Posterior cingulate gyrus (tissue), 11 donors: ENCODE measurements at places on chromosomes 12 and 14.

DNA sequence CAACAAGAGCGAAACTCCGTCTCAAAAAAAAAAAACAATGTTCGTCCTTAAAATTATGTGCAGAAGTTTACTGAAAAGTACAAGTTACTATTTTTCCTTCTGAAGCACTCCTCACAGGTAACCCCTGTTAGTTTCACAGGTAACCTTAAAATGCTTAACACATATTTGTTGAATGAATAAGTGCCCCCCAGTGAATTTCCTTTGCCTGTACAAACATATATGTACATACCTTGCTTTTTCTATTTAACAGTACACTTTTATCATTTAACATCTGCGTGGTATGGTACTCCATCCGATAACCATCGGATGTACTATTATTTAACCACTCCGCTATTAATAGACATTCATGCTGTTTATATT lies 1.4 kb upstream of the RAB35 start:
- DNase-seq: no peak

- DNase-seq: no peak
Observed at GRCh38 chr12:25500651-25501050, 52.4 kb downstream of the LMNTD1 start.

- no peak for DNase-seq
Observed at GRCh38 chr12:68356060-68356695, 24.0 kb upstream of the MDM1 start.

- DNase-seq: no peak
Observed at GRCh38 chr12:32765906-32766305, 10.2 kb upstream of the YARS2 start.

DNA sequence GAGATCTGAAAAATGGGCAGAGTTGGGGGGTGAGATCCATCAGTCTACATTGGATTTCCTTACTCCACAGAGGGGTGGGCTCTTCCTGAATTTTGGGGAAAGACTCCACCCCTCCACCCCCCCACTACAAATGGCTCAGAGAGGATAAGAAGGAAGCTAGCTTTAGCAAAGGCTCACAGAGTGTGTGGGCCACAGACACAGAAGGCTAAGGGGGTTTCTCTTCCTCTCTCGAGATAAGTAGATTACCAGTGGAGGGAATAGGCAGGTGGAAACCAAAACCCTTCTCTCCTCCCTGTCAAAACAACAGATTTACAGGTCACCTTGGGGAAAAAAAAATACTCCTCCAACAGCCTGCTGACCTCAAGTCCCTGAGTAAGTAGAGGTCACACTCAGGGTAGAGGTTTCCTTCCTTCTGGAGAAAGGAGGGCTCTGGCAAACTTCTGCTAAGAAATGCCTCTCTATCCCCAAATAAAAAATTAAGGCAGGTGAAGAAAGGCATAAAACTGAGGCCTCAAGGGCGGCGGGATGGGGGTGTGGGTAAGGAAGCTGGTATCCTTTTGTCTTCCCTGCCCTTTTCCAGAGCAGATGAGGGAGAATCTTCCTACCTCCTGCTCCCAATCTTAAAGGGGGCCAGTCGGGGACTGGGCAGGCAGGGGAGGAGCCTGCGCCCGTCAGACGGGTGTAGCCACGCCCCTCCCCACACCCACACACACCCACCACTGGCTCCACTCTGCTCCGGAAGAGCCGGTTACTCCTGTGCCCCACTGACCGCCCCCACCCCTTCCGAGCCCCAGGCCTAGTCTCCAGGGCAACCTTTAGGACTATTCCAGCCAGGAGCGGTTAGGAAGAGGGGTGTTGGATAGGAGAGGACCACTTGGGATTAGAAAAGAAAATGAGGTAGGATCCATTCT lies 1.9 kb upstream of the BAZ2A start:
- peak; percentile 29 for DNase-seq

- peak; percentile 74 for DNase-seq
Observed at GRCh38 chr12:131129839-131130238, 176.1 kb downstream of the ADGRD1 start.

GRCh38 chr14:68621400-68622365 lies 171.2 kb downstream of the ZFP36L1 start:
- no peak for DNase-seq

GRCh38 chr12:41277100-41277945 lies 89.2 kb downstream of the PDZRN4 start:
- peak; percentile 7 for DNase-seq

GRCh38 chr12:112751844-112752243 lies 39.7 kb upstream of the RPH3A start:
- DNase-seq: no peak

- no peak for DNase-seq
Observed at GRCh38 chr12:7351177-7351576, 47.3 kb downstream of the ACSM4 start.

- DNase-seq: peak; percentile 18
Observed at GRCh38 chr12:96258104-96258961, 64.2 kb downstream of the ELK3 start.

- DNase-seq: no peak
Observed at GRCh38 chr12:1605129-1606020, 11.0 kb upstream of the FBXL14 start.

DNA sequence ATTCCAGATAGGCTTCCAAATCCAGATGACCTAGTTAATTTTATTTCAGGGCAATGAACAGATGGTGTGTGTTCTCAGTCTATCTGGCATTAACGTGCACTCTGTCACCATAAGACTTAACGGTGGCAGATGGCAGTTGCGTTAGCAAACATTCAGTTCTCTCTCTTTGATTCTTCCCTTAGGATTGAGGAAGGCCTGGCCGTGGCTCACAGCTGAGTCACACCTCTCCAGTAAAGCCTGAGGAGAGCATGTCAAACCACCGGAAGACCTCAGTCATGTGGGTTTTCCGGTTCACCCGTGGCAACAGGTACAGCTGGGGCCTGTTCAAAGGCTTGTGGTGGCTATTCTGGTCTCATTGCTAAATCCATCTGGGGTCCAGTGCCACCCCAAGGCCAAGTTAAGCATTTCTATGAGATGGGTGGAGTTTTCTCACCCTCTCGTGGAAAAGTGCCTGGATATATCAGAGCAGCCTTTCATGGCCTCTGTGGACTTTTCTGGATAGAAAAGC lies 545.1 kb upstream of the ATP2B1 start:
- DNase-seq: no peak
